ENCODE measurements at places on chromosomes 1 and 21.

- no peak overlapping the region for H3K27ac ChIP-seq
- H3K36me3 ChIP-seq: no peaks in the 10 kb centered on the region
- no peak for DNase-seq
- no peaks in the 10 kb centered on the region for H3K4me1 ChIP-seq
- peaks cover 7% of the 10 kb centered on the region for H3K27me3 ChIP-seq
Measured at GRCh38 chr1:19647643-19648042, 3.5 kb downstream of the NBL1 start.

DNA sequence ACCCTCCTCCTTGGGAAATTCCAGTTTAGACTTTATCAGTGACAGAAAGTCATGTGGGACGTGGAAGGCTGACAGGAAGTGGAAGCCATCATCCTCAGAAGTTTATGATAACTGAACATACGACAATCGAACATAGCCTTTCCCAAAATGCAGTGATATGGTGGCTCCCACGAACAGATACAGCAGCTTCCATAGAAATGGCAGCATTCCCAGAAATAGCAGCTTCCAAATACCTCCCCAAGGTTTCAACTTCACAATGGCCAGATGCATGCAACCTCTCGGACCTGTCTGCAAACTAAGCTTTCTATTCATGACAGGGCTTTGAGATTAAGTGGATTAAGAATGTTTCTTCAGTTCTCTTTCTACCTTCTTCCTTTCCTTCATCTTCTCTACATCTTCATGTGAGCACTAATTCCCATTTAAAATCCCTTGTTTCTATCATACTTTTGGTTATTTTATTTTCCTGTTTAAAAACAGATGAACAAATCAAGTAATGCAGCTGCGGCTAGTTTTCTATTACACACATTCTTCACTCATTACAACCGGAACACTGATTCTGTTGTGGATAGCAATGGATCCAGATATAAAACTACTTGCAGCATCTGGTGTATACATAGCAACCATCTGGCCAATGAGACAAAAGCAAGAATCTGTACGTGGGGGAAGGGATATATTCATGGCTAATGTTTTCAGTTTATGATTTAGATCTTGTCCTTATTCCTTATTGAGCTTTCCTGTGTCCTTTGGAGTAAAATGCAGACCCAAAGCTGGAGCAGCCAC lies 304.8 kb downstream of the BRINP3 start:
- H3K27me3 ChIP-seq: no peaks in the 10 kb centered on the region
- no peaks in the 10 kb centered on the region for H3K36me3 ChIP-seq
- no peaks in the 10 kb centered on the region for H3K4me1 ChIP-seq
- no peak overlapping the region for H3K27ac ChIP-seq
- no peak for DNase-seq

DNA sequence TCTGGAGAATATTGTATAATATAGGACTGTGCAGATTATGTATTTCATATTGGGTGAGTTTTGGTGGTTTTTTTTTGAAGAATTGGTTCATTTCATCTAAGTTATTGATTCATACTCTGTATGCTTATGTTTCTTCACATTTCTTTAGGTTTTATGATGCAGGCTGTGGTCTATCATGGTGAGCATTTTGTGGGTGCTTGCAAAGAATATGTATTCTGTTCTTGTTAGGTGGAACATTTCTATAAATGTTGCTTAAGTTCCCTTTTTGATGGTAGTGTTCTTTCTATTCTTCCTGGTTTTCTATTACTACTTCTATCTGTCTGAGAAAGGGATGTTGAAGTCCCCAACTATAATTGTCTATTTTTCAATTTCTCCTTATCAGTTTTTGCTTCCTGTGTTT lies 42.6 kb downstream of the PKN2 start:
- DNase-seq: no peak
- no peaks in the 10 kb centered on the region for H3K4me1 ChIP-seq
- no peaks in the 10 kb centered on the region for H3K36me3 ChIP-seq
- H3K4me3 ChIP-seq: no peak overlapping the region

- H3K4me3 ChIP-seq: no peak overlapping the region
- H3K27ac ChIP-seq: no peak overlapping the region
- no peaks in the 10 kb centered on the region for H3K27me3 ChIP-seq
Measured at GRCh38 chr1:25672763-25673409, 56.3 kb downstream of the MAN1C1 start.

DNA sequence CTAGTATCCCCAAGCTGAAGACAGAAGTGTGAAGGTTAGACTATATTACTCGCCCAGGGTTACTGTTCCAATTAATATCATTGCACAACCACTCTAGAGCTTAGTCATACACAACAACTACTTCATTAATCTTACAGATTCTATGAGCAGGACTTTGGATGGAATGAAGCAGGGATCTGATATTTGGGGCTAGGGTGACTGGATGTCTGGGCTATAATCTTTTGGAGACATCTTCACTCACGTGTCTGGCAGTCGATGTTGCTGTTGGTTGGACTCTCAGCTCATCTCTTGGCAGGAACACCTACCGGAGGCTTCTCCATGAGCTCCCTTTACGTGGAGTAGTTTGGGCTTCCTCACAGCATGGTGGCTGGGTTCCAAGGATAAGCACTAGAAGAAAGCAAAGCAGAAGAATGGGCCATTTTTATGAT lies 519.2 kb upstream of the B3GALT2 start:
- H3K4me3 ChIP-seq: no peak overlapping the region
- no peaks in the 10 kb centered on the region for H3K4me1 ChIP-seq
- DNase-seq: no peak
- no peak overlapping the region for H3K27ac ChIP-seq
- no peaks in the 10 kb centered on the region for H3K36me3 ChIP-seq
- H3K27me3 ChIP-seq: no peaks in the 10 kb centered on the region

GRCh38 chr21:28226563-28226962 lies 766.1 kb downstream of the LTN1 start:
- H3K27ac ChIP-seq: no peak overlapping the region
- H3K4me1 ChIP-seq: no peaks in the 10 kb centered on the region
- H3K4me3 ChIP-seq: no peak overlapping the region
- no peaks in the 10 kb centered on the region for H3K36me3 ChIP-seq
- DNase-seq: no peak

DNA sequence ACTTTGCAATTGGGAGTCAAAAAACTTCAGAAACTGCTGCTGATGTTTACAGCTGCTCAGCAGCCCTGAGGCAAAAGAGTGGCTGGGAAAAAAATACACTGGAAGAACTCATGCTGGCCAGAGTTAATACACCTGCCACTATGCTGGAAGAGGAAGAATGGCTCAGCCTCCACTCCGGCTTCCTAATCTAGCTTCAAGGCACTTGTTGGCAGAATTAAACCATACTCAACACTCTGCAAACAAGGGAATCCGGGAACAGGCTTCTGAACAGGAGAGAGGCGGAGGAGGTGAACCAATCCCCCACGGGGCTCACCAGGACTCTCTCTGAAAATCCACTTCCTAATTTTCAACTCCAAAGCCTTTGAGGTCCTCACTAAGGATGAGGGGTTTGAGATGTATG lies 120.1 kb downstream of the CCDC185 start:
- H3K4me1 ChIP-seq: no peaks in the 10 kb centered on the region
- DNase-seq: no peak
- no peaks in the 10 kb centered on the region for H3K27me3 ChIP-seq
- H3K4me3 ChIP-seq: no peak overlapping the region

- H3K36me3 ChIP-seq: no peaks in the 10 kb centered on the region
- H3K4me3 ChIP-seq: no peak overlapping the region
- H3K27ac ChIP-seq: no peak overlapping the region
- DNase-seq: no peak
Measured at GRCh38 chr1:17135530-17135929, 16.3 kb upstream of the PADI2 start.

- peaks cover 7% of the 10 kb centered on the region for H3K4me1 ChIP-seq
- no peaks in the 10 kb centered on the region for H3K27me3 ChIP-seq
- no peaks in the 10 kb centered on the region for H3K36me3 ChIP-seq
Measured at GRCh38 chr1:200351826-200352549, 57.8 kb downstream of the ZNF281 start.

DNA sequence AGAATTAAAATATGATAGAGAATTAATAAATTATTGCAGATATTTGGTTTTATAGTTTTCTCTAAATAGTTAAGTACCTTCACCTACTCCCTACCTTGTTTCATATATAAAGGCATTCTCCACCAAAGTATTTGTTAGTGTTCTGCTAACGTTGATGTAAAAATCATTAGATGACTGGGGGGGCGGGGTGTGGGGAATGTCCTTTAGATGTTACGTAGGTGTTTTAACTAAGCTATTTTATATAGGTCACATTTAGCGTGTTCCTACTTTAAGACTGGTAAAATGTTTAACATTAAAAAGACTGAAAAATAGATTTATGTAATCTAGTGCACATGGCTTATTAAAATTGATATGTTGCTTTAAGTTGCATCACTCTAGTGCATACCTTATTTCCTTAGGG lies 48.6 kb downstream of the PTPRC start:
- no peaks in the 10 kb centered on the region for H3K4me1 ChIP-seq
- H3K36me3 ChIP-seq: no peaks in the 10 kb centered on the region
- no peaks in the 10 kb centered on the region for H3K27me3 ChIP-seq

DNA sequence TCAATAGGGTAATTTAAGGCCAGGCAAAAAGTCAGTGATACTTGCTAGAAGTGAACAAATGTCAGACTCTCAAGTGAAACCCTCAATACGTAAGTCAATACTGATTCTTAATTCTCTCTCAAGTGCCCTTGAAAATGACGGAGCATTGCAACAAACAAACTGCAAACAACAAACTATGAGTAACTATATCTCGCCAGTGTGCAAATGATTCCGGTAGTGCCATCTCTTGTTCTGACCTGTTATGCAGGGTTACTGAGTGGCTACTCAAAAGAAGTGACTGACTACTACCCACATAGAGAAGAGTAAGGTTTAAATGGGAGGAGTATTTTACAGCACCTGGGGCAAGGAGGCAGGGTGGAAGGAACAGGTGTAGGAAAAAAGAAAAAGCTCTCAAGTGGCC lies 1.6 kb downstream of the SLC19A2 start:
- H3K4me1 ChIP-seq: peaks cover 2% of the 10 kb centered on the region
- no peak for DNase-seq

DNA sequence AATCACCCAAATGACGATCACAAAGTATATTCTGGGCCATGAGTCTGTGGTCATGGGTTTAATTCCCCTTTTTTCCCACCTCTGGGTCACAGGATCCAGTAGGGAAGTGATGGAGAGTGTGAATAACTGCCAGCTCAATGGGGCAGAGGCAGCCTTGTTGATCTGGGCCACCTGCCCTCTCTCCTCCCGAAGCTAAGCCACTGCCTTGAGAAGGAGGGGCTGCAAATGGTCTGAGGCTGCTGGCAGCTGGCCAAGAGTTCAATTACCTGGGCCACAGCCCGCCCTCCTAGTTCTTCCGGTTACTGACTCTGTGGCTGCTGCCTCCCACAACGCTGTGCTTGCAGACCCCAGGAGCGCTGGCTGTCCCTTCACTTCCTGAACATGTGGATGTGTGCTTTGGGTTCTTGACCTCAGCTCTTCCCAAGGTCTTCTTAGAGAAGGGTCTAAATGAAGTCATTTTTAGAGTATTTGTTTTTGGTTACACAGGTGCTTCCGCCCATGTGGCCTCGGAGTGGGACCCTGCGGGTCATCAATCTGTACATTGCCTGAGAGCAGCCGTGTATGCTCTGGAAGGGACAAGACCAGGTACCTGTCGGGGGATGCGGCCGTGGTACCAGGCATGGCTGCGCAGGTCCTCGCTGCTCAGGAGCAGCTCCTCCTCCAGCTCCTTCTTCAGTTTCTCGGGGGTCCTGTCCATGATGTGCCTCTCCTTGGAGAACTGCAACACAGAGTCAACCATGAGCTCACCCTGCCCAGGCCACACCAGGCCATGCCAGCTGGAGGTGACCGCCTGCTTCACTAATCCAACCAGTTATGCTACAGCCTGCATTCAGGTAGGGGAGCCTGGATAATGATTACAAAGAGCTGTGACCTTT lies 89.7 kb downstream of the BCAR3 start:
- H3K27ac ChIP-seq: no peak overlapping the region
- no peak for DNase-seq
- no peak overlapping the region for H3K4me3 ChIP-seq
- peaks cover 2% of the 10 kb centered on the region for H3K4me1 ChIP-seq
- no peaks in the 10 kb centered on the region for H3K27me3 ChIP-seq
- H3K36me3 ChIP-seq: peaks cover 22% of the 10 kb centered on the region

DNA sequence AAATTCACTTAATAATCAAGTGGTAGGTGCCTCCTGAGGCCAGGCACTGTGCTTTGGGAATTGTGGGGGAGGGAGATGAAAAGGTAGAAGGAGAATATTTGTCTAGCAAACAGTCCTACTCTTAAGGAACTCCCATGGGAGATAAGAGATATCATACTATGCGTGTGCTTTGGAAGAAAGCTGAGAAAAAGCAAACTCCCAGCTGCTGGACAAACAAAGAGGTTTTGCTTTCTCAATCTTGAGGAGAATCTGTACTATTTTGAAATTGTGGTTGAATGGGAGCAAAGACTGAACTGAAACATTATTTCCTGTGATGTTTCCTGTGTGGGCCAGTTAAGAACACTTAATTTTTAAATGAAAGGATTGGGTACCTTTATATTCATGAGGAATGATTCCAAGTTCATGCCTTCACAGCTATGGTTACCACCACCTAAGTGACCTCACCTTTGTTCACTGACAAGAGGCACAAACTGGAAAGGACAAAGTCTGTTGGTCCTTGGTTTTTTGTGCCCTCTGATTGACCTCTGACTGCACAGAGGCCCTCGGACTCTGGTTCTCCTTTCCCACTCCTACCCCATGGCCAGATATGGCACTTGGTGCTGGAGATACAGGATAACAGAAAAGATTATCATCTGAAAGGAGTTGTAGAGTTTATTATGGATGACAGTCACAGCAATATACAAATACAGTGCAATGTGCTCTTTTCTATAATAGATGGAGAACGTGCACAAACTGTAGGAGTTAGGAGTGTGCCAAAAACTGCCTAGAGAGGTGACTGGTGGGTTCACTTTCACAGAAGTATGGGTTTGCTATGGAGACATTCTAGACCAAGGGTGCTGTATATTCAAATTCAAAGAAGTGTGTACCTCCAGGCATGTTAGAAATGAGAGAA lies 1.6 kb downstream of the CD53 start:
- no peaks in the 10 kb centered on the region for H3K4me1 ChIP-seq
- no peaks in the 10 kb centered on the region for H3K36me3 ChIP-seq

Data from mesendoderm (in vitro differentiated cells).